Stimulated activated CD4-positive, alpha-beta T cell treated with anti-CD3 and anti-CD28 coated beads, Interleukin-1b, Interleukin-23, amount 100 ng/mL, for 4 hours (primary cell): ENCODE measurements at places on chromosomes 6 and 20.

DNA sequence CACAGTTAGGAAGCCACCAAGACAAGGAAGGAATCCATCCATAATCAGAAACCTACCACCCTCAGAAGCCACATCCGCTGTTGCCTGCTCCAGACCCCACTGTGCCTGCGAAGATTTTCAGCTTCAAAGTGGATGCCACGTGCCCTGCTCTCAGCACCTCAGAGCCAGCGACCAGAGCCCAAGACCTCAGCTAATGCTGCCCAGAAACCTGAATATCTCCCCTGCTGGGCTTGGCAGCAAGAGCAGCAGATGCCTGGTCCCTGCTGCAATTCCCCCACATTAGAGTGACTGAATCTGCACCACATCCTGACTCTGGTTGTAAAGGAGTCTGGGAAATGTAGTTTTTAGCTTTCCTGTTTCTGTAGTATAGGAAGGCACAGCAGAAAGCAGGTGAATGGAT lies 10.7 kb upstream of the ULBP3 start:
- DNase-seq = no peak

DNA sequence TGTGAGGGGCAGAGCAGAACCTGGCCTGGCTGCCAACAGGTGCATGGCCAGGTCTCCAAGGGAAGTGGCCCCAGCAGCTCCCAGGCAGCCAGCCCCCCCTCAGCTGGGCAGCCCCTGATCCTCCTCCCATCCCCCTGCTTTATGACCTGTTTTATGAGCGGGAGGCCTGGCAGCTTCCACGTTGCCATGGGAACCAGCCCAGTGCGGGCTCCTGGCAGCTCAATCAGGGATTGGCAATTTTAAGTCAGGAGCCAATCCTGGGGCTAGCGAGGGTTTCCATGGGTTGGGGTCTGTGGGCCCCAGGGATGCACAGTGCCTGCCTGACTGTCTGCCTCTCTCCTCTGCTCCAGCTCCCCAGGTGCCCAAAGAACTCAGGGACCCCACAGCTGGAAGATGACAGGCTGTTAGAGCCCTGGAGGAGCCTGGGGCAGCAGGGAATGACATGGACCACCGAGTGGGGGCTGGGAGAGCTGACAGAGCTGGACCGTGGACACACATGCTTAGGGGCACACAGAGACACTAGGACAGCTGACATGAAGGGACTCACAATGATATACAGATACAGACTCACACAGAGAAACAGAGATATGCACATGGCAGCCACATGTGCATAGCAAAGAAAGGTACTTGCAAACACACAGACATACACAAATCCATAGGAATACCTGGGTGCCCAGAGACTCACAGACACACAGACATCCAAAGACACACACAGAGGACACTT lies 56.5 kb upstream of the SIRPA start:
- DNase-seq = no peak

DNA sequence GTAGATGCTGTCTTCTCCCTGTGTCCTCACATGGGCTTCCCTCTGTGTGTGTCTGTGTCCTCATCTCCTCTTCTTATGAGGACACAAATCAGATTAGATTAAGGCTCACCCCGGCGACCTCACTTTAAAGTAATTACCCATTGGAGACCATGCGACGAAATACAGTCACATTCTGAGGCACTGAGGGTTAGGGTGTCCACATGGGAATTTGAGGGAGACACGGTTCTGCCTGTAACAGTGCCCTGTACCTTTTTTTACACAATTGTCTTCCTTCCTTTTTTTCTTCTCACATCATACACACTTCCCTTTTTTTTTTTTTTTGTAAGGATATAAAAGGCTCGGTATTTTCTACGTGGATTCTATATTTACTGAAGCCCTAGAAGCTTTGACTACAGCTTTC lies 48.9 kb downstream of the DEK start:
- no peak for DNase-seq

- DNase-seq = no peak
Observed at GRCh38 chr6:4078691-4079471, at the start of gene FAM217A. Gene FAM217A, minus strand, starts transcription at chr6:4079137. Its CDS starts 1,723 bp downstream, at chr6:4077414.

DNA sequence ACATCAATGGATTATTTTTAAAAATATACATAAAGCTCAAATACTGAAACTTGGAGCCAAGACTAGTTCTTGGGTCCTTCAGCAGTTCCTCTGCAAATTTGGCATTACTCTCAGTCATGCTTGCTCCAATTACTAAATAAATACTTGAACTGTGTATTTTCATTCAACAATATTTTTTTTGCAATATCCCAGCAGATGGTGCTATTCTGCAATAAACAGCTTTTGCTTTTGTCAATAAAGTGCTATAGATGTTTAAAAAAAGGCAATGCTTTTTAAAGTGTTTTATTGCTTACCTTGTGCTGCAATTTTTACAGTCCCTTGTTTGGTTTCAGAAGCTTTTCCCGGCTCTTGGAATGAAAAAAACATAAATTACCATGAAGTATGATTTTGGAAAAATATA lies 243.4 kb downstream of the TRDN start:
- no peak for DNase-seq

GRCh38 chr6:110201151-110201884 lies 21.1 kb downstream of the CDC40 start:
- no peak for DNase-seq

- DNase-seq = no peak
Observed at GRCh38 chr6:127520066-127520465, 931 bp upstream of the MTCL3 start.

DNA sequence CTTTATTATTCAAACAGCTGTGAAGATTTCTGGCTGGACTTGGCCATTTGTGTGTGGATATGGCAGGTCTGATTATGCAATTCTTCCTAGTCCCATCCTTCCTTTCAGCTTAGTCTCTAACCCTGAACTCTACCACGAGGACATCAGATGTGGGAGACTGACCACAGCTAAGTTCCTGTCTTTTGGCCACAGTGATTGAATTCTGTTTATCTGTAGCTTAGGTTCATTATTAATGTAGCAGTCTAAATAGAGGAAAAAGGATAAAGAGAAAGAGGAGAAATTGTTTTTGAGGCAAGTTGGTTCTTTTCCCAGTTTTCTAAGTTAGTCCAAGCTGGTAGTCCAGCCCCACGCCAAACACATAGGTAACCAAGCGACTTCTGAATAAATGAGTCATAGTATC lies 598.9 kb downstream of the RFPL4B start:
- DNase-seq = no peak

GRCh38 chr20:32678948-32679347 lies 5.2 kb upstream of the C20orf203 start:
- DNase-seq = no peak

- DNase-seq = no peak
Observed at GRCh38 chr6:112680091-112680490, 333.0 kb downstream of the RFPL4B start.

GRCh38 chr6:1079525-1079924 lies 232.4 kb upstream of the FOXQ1 start:
- DNase-seq = no peak

DNA sequence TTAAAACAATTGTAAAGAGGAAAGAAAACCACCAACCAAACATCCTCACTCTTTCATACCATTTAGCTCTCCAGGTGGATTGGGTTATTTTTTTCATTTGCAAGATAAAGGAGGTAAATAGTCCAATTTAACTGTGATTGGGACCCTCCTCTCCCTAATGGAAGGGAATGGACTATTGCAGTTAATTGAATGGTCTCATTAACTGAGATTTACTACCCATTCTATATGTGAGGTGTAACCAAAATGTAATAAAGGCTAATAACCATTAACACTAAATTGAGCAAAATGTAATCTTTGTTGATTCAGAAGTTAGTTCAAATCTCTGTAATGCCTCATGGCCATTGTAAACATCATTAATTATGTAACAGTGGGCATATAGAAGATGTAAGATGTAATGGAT lies 105.0 kb downstream of the KLHL32 start:
- no peak for DNase-seq

DNA sequence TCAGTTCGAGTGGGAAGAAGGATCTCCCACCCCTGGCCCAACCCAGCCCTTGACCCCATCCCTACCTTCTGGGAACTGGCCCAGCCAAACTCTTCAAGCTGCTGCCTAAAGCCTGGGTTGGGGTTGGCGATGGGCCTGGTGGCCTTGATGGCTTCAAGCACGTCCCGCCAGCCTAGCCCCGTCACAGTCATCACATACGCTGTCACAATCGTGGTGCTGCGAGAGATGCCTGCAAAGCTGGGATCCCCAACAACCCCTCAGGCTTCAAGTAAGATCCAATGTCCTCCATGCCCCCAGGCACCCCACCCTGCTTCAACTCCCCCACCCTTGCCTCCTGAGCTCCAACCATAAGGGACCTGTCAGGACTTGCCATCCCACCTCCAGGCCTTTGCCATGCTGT lies 7.8 kb downstream of the DUSP15 start:
- DNase-seq = no peak

DNA sequence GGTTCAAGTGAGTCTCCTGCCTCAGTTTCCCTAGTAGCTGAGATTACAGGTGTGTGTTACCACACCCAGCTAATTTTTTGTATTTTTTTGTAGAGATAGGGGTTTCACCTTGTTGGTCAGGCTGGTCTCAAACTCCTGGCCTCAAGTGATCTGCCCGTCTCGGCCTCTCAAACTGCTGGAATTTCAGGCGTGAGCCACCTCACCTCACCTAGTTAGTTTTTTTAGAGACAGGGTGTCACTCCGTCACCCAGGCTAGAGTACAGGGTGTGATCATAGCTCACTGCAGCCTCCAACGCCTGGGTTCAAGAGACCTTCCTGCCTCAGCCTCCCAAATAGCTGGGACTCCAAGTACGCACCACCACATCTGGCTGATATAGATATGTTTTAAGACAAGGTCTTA lies 22.9 kb downstream of the SYTL3 start:
- DNase-seq = no peak

DNA sequence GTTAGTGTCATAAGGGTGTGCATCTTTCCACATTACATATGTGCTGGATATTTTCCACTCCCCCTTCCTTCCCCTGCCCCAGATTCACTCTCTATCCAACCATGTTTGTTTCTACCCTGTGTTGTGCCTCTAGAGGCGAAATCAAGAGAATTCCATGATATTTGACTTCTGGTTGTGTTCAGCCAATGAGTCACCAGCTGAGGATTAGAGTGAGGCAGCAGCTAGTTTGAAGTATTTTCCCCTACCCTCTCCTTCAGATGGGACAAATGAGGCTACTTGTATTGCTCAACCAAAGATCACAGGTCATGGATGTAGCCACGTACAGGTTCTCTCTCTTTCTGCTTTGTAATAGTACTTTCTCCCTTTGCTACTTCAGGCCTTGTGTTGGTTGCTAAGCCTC lies 24.5 kb upstream of the OR2J2 start:
- no peak for DNase-seq

GRCh38 chr20:25421102-25421501 lies 13.6 kb downstream of the GINS1 start:
- DNase-seq = no peak

GRCh38 chr6:148693882-148694484 lies 52.8 kb upstream of the UST start:
- no peak for DNase-seq

GRCh38 chr6:125945378-125946141 lies 11.0 kb upstream of the HINT3 start:
- no peak for DNase-seq

- DNase-seq = no peak
Observed at GRCh38 chr20:15491575-15491974, 1081.7 kb downstream of the KIF16B start.

- DNase-seq = no peak
Observed at GRCh38 chr6:133240511-133241085, 559 bp upstream of the EYA4 start.

GRCh38 chr6:70666706-70667105 lies 977 bp upstream of the SMAP1 start:
- DNase-seq = no peak

DNA sequence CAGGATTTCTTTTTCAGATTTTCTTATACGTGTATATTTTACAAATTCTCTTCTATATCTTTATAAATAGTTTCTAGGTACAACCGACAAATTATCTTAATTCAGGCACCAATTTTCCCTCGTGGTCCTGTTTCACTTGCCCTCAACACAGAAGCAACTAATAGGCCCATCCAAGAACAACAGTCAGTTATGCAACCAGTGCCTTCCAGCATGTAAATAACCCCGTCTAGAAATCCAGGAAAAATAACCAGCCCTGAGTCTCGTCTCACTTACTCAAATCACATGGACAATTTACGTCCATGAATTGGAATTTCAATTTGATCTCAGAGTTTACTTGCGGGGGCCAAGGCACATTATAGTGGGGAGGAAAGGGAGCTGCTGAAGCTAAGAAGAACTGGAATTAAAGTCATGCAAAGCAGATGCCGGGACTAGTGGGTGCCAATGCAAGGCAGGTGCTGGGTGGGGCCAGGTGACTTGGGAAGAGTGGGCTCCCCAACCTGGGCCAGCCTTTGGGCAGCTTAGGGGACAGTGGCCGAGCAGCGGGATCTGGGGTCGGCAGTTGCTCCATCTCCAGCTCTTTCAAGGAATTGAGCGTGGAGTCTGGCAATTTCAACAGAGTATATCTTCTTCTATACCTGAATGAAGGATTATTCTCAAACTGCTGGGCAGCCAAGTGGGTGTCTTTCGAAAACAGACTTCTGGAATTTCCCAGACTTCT lies 121.7 kb downstream of the EDN3 start:
- no peak for DNase-seq

GRCh38 chr6:13303668-13304017 lies 24.7 kb downstream of the TBC1D7 start:
- no peak for DNase-seq

GRCh38 chr20:53950031-53950430 lies 120.4 kb downstream of the BCAS1 start:
- DNase-seq = no peak

DNA sequence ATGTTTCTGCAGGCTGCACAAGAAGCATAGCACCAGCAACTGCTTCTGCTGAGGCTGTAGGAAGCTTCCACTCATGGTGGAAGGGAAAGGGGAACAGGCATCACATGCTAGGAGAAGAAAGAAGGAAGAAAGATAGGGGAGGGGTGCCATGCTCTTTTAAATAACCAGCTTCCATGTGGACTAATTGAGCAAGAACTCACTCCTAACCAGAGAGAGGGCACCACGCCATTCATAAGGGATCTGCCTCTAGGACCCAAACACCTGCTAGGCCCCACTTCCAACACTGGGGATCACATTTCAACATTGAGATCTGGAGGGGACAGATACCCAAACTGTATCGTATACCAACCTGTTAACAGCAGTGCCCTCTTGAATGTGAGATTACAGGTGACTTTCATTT lies 46.9 kb upstream of the ARMC2 start:
- DNase-seq = no peak

DNA sequence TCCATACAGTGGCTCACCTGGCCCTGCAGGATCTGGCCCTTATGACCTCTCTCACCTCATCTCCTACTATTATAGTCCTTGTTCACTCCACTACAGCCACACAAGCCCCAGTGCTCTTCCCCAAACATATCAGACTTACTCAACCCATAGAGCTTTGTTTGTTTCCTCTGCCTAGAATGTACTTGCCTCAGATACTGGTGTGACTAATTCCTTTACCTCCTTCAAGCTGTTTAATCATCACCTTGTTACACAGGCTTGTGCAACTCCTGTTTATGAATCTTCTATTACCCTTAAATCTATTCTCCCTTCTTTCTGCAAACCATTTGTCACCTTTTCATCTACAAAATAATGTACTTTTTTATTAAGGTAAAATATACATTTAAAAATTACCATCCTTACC lies 3.2 kb downstream of the DEFB125 start:
- no peak for DNase-seq
